ENCODE measurements at places on chromosomes 7 and 10.

GRCh38 chr10:48608976-48609375, 4.1 kb upstream of the ARHGAP22 start:
- no peak for DNase-seq

DNA sequence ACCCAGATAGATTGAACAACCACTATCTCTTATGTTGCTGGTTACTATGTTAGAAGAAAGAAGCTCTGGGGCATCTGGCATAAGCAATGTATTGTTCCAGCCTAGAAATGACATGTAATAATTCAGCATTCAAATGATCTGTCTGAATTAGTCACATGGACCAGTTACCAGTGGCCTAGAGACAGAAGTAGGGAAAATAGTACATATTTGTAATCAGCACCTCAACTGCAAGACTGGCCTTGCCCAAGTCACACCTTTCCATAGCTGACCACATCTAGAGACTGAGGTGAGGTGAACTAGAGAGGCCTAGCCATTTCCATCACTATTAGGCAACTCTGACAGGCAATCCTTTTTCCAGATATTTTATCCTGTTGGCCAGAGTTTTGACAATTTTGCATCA, 315.6 kb upstream of the KCND2 start:
- DNase-seq = no peak

DNA sequence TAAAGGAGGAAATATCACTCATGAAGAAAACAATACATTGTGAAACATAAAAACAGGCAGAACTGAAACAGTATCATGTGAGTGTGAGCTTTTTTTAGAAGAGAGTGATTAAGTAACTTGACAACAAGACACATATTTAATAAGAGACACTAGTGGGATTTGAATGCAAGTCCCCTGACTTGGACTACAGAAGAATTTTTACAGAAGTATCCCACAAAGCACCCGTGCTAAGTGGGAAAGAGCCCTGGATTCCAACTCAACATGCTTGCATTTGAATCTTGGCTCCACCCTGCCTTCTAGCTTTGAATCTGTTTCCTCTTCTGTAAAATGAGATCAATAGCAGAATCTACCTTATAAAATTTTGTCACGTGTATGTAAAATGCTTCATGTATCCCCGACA, 166.2 kb downstream of the ZNF365 start:
- no peak for DNase-seq

GRCh38 chr7:155792315-155792960, 19.8 kb downstream of the SHH start:
- DNase-seq = no peak
